ENCODE measurements at places on chromosomes 2 and 18. TPM values are rescaled to one million over a fixed set of nuclear protein-coding genes. Genes with fewer than 3 reads are reported as not detected.

The MEIS1 gene
- 1.8 TPM for total RNA-seq

The HTR2B gene
- 0.05 TPM for total RNA-seq

The SUMO1 gene
- total RNA-seq, result 133 TPM

The CFAP210 gene
- not detected for total RNA-seq

GRCh38 chr2:210128961-210129360 lies 42.2 kb downstream of the KANSL1L start:
- DNase-seq, result peak; percentile 23

- peak; percentile 9 for DNase-seq
These were observed 416.7 kb downstream of the MTX2 start for GRCh38 chr2:176685908-176686307.

GRCh38 chr2:219515874-219516629 lies 1.8 kb downstream of the ASIC4 start:
- DNase-seq, result no peak

GRCh38 chr2:134207589-134208209 lies 46.2 kb upstream of the MGAT5 start:
- peak; percentile 49 for DNase-seq

DNA sequence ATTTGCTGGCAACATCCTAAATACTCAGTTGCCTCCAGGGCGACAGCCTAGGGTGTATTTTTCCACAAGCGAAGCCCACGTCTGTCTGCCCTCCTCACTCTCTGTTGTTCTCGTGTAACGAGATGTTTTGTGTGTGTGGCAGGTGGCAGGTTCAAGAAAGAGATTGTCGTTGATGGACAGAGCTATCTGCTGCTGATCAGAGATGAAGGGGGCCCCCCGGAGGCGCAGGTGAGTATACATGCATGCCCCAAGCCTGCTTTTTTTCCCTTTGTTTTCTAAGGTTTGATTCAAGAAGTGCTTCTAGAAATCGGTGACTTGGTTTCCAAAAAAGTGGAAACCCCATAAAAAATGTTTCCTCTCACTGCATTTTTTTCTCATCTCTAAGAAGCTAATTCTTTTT lies 247.0 kb downstream of the AGAP1 start:
- DNase-seq, result peak; percentile 15

GRCh38 chr18:62586151-62586774 lies 63.4 kb downstream of the ZCCHC2 start:
- DNase-seq, result peak; percentile 41

Data from renal cortical epithelial cell (primary cell).